NCI-H2029 treated with DMSO at 0.1 percent for 48 hours (cell line): ENCODE measurements at places on chromosomes 16 and 17.

- no peak for DNase-seq
Observed at GRCh38 chr17:18182978-18183333, 672 bp upstream of the ALKBH5 start.

DNA sequence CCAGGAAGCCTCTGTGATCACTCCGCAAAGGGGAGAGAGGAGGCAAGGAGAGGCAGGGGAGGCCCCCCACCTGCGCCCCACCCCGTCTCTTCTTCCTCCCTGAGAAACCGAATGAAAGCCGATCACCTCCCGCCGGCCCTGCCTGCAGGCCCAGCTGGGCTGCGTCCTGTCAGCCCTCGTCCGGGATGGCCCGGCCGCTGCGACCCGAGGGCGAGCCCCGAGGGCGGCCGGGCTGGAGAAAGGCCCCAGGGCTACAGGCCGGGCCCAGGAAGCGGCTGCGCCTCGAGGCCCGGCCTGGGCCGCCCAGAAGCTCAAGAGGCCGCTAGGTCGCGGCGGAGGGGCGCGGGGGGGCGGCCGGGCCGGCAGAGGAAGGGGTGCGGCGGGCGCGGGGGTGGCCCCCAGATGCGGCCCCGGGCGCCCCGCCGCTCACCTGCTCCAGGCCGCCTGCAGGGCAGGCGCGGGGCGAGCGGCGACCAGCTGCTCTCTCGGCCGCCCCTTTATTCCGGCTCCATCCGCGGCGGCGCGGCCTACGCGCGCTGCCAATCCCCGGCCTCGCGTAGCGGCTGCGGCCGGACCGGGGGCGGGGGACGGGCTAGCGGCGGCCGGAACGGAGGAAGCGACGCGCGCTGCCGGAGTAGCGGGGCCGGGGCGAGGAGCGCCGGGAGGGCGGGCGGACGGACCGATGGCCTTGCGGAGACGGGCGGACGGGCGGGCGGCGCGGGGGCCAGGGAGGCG, at the start of gene ZNF319:
TSS of gene ZNF319 (minus strand) at position 702 of the 735 bp plus-strand sequence. CDS start 2,407 bp downstream, outside the sequence.
- no peak for DNase-seq

- no peak for DNase-seq
Observed at GRCh38 chr17:75877752-75878173, 618 bp downstream of the TRIM47 start.

- DNase-seq = peak; percentile 3
Observed at GRCh38 chr17:8991514-8992285, 26.2 kb upstream of the PIK3R5 start.

DNA sequence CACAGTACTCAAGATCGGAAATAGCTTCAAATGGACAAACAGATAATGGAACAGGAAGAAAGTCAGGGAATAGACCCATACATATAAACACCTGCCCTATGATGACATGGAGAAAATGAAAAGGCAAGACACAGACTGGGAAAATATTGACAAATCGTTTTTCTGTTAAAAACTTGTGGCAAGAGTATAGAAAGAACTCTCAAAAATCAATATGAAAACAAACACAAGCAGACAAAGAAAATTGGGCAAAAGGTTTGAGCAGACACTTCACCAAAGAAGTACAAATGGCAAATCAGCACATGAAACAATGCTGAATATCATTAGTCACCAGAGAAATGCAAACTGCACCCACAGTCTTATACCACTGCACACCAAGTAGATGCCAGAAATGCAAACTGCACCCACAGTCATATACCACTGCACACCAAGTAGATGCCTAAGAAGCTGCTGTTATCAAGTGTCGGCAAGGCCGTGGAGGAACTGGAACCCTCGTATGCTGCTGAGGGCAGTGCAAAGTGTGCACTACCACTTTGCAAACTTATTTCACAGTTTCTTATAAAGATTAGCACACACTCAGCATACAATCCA, 123.5 kb upstream of the CHMP6 start:
- DNase-seq = no peak

DNA sequence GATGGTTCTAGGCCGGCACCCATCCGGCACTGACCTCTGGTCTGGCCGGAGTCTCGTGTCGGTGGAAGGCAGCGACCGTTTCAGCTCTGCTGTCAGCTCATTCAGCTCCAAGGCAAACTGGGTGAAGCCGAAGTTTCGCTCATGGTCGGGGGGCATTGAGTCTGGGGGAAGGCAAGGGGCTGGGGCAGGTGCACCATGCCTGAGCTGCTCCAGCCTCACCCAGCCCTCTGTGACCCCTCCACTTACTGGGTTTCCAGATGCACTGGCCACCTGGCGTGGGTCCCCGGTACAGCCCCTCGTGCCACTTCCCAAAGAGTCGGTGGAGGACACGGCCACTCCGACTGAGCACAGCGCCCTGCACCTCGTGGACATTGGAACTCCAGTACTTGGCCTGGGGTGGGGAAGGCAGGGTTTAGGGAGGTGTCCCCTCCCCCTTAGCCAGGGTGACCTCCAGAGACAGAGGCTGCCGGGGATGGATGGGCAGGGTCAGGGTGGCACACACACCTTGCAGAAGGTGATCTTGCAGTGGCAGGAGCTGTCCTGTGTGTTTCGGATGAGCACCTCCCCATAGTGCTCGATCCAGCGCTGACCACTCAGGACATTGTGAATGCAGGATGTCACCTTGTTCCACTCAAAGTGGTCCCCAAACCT, 12.6 kb downstream of the OSBPL7 start:
- no peak for DNase-seq

DNA sequence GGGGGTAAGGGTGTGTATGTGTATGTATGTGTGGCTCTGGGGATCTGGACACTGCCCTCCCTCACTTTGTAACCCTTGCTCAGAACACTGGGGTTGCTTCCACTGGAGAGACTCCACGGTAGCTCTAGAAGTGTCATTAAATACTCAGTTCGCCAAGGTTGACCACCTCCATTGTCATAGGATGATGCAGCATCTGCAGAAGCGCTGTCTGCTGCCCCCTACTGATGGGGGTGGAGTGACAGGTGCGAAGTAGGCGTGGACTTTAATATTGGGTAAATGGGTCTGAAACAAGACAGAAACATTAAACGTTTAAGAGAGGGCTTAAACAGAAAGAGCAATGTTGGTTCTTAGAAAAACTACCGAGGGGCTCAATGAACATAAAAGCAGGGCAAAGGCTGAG, 35.5 kb upstream of the STAC2 start:
- DNase-seq = no peak
